ENCODE measurements at places on chromosomes 13 and 19.
A peak's percentile ranks its signal among the peaks of the same experiment; 100 is the strongest.

DNA sequence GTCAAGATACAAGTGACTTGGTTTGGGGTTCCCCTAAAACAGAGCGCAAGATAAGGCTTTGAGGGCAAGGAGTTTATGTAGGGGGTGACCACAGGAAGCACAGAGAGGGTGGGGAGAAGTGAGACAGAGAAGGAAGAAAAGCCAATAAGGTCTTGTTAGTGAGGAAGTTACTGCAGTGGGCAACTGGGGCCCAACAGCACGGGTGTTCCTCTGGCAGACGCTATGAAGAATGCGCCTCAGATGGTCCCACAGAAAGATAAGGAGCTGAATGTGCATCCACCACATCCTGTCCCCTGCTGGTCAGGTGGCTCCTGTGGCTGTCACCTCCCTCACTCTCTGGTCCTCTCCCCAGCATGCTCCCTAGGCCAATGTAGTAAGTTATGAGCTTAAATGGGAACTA, 333.5 kb downstream of the TSHZ3 start:
- peak; percentile 2 for DNase-seq

- peak; percentile 47 for DNase-seq
Measured at GRCh38 chr13:27533155-27533643, 82.8 kb upstream of the MTIF3 start.

- no peak for DNase-seq
Measured at GRCh38 chr13:56563663-56564062, 577.1 kb upstream of the PRR20A start.

DNA sequence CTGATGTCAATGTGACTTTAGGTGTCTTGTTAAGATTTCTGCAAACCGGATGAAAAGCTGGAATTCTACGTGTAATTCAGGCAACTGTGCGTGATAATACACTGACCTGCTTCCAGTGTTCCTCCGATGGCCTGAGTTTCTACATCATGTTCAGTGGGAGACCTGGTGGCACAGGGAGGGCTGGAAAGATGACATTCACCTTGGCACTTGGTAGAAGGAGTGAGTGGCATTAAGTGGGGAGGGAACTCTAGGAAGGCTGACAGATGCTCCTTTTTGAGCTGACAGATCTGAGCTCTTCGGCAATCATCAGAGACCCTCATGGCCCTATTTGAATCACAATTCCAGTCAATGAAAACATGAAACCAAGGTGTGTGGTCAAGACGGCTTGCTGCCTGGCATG, 4.0 kb downstream of the CACNA1A start:
- no peak for DNase-seq

GRCh38 chr13:66367356-66367755, 862.8 kb downstream of the PCDH9 start:
- no peak for DNase-seq

GRCh38 chr19:33938821-33939220, 142.2 kb downstream of the KCTD15 start:
- DNase-seq, result no peak

DNA sequence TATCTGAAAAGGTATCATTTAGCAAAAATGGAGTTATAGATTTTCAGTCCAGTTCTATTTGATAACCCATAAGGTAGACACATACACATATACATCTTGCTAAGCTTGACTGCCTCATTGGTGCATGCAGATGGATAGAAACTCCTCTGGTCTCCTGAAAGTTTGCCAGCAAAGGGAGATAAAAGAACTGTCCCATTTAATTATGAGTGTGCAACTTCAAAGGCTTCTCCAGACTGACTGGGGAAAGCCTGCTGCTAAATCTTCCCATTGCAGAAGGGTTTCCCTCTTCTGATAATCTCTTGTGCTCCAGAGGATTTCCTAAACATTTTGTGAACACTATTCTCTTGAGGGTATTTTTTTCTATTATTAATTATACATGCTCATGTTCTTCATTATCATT, 131.9 kb downstream of the ITGBL1 start:
- no peak for DNase-seq

DNA sequence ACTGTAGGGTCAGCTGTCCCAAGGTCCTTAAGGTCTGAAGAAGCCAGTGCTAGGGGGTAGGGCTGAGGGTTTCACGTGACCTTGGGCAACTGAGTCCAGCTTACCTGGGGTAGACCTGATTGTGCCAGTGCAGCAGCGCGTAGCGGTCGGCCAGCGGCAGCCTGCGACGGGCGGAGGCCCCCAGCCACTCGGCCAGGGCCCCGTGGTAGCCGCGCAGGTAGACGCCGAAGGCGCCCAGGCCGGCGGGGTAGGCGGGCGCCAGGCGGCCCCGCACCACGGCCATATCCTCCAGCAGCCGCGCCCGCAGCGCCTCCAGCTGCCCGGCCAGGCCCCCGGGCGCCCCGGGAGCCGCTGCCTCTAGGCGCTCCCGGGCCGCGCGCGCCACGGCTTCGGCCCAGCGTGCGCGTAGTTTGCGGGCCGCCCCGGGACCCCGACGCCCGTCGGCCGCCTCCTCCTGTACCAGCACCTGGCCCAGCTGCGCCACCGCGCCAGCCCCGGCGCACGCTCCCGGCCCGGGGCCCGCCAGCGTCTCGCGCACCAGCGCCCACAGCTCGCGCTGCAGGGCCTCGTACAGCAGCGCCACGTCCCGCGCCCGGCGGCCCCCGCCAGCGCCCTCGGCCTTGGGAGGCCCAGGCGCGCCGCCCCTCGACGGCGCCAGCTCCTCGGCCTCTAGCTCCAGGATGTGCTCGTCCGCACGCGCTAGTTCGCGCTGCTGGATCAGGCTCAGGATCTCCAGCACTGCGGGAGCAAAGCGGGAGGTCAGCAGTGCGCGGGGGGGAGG, 10.9 kb downstream of the EXOC3L2 start:
- DNase-seq, result no peak

GRCh38 chr13:87398047-87398446, 273.1 kb upstream of the SLITRK5 start:
- DNase-seq, result no peak

DNA sequence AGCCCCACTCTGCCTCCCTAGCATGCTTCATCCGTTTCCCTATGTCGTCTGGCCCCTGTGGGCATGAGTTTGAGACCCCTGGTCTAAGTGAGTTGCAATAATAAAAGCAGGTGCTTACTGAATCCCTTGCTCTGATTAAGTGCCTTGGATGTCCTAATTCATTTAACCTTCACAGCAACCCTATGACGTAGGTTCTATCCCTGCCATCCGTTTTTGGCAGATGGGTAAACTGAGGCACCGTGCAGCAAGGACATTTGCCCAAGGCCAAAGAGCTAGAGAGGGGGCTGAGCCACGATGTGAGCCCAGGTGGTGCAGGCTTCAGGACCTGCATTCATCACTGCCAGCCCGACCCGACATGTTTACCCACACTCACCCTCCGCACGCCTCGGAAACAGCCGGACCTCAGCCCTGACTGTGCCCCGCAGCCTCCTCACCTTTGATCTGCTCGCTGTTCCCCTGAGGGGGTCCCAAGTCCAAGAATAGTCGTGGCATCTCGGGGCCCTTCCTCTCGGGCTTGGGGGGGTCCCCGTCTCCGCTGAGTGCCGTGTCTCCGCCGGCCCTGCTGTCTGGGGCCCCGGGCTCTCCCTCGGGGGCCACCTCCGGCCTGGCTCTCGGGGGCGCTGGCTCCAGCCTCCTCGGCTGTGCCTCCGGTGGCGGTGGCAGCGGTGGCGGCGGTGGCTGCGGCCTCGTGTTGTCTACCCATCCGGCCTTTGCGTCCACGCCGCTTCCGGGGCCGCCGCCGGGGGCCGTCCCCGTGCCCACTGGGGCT, 14.5 kb downstream of the LMTK3 start:
- no peak for DNase-seq

GRCh38 chr19:55579766-55580621, 654 bp downstream of the ZNF579 start:
- no peak for DNase-seq

DNA sequence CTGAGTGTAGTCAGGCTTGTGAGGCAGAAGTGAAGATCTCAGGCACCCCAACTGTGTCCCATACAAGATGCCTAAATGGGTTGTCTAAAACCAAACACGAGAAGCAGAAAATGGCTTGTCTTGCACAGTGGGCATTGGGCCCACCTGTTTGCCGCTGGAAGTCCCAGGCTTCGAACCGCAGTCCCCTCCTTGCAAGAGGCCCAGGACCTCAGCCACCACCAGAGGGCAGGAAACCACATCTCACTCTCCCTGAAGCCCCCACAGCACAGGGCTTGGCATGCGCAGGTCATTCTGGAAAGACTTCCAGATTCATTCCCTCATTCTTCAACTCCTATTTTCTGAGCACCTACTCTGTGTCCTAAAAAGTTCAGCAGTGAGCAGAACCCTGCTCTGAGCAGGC, 973.7 kb downstream of the UQCRFS1 start:
- DNase-seq, result no peak

DNA sequence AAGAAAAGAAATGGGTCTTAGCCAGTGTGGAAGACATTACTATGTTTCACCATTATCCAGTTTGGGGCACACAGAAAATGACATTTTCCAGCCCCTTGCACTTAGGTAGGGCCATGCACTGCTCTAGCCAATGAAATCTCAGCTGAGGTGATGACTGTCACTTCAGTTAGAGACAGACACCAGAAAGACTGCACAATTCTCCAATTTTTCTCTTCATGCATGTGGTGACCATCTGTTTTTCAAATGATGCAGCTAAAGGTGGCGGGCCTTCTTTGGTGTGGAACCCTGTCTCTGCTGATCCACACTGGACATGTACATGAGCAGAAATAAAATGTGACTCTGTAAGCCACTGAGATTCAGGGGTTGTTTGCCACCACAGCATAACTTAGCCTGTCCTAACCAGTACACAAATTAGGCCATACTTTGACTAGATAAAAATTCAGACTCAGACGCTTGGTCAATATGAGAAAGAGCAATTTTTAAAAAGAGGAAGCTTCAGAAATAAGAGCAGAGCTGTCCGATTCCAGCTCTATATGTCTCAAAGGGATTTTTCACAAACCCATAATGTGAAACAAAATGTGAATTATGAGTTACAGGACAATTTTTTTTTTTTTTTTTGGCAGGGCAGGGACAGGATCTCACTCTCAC, 6.7 kb downstream of the ZNF565 start:
- DNase-seq, result no peak

- no peak for DNase-seq
Measured at GRCh38 chr19:35396240-35396885, 25.5 kb downstream of the GPR42 start.
